Stimulated activated CD4-positive, alpha-beta T cell treated with anti-CD3 and anti-CD28 coated beads, Interleukin-12 subunit alpha, Interleukin-12 subunit beta, amount 100 ng/mL, for 24 hours (primary cell): ENCODE measurements at places on chromosomes 16 and 17.
A peak's percentile ranks its signal among the peaks of the same experiment; 100 is the strongest.

GRCh38 chr17:50550661-50551432, 3.9 kb downstream of the SPATA20 start:
- no peak for DNase-seq

DNA sequence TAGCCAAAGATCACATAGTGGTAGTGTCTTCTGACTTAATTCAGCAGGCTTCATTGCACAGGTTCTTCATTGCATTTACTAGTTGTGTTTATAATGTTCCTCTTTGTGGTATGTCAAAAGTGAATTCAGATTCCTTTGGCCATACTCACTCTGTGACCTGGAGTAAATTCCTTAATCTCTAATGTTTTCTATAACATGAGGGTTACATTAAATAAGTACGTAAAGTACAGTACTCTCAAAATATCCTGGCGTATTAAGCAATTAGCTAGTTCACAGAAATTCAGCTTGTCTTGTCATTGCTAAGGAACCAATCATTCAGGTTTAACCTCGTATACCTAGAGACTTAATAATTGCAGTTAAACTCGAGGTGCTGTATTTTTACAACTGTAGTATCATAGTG, 4.2 kb downstream of the RPS6KB1 start:
- DNase-seq = no peak

GRCh38 chr16:67284699-67285646, 5.6 kb downstream of the PLEKHG4 start:
- no peak for DNase-seq

DNA sequence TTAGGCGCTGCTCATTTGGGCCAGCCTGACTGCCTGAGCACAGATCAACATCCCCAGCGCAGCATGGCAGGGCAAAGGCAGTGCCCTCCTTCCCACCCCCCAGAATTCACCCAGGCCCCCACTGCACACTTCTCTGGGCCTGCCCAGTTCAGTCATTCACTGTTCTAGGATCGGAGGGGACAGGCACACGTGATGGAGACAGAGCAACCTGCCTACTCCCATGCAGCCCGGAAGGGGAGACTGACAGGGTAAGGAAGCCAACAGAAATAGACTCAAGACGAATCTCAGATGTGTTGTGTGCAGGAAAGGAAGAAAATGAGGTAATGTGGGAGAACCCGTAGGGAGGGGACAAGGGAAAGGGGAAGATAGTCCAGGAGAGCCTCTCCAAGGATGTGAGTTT, 59.2 kb upstream of the LYRM9 start:
- no peak for DNase-seq

DNA sequence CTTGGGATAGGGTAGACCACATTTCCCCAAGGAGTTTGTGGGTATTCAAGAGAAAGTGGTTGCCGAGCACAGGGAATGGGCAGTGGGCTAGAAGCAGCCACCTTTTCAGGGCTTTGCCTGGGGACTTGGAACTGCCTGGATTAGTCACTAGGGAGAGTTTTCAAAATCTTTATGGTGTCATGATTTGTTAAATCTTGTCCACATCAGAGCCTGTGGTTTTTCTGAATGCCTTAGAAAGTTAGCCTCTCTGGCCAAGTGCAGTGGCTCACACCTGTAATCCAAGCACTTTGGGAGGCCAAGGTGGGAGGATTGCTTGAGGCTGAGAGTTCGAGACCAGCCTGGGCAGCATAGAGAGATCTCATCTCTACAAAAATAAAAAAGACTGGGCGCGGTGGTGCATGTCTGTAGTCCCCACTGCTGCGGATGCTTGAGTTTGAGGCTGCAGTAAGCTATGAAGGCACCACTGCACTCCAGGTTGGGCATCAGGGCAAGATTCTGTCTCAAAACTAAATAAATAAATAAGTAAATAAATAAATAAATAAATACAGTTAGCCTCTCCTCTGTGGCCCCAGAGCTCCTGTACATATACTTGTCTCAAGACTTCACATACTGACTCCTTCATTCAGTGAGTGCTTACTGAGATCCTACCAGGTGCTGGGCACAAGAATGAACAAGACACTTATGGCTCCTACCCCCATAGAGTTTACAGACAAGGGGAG, 76.3 kb upstream of the HNF1B start:
- DNase-seq = no peak

- DNase-seq = no peak
Measured at GRCh38 chr17:80111702-80112470, 10.5 kb downstream of the GAA start.

GRCh38 chr17:7988750-7989178, 13.7 kb upstream of the GUCY2D start:
- DNase-seq = no peak

DNA sequence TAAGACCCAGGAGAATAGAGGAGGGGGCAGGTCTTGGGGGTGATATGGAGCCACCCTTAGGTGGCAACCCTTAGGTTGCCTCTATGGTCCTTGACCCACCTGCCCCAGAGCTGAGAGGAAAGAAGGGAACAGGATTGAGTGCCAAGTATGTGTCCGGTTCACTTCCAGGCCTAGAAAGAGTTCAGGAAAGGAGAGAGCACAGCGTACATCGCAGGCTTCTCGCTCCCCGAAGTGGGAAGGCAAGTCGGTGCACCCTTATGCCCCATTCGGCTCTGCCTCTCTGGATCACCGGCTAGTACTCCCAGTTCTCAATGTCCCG, 631 bp downstream of the SP6 start:
- DNase-seq = no peak

GRCh38 chr17:29005936-29006511, at the start of gene SEZ6:
Gene SEZ6, minus strand, starts transcription at chr17:29006033. Its CDS starts 164 bp downstream, at chr17:29005869.
- peak; percentile 28 for DNase-seq

- DNase-seq = no peak
Measured at GRCh38 chr17:60630352-60630751, 30.4 kb downstream of the PPM1D start.

GRCh38 chr17:50556803-50557202, 3.7 kb upstream of the CACNA1G start:
- no peak for DNase-seq

DNA sequence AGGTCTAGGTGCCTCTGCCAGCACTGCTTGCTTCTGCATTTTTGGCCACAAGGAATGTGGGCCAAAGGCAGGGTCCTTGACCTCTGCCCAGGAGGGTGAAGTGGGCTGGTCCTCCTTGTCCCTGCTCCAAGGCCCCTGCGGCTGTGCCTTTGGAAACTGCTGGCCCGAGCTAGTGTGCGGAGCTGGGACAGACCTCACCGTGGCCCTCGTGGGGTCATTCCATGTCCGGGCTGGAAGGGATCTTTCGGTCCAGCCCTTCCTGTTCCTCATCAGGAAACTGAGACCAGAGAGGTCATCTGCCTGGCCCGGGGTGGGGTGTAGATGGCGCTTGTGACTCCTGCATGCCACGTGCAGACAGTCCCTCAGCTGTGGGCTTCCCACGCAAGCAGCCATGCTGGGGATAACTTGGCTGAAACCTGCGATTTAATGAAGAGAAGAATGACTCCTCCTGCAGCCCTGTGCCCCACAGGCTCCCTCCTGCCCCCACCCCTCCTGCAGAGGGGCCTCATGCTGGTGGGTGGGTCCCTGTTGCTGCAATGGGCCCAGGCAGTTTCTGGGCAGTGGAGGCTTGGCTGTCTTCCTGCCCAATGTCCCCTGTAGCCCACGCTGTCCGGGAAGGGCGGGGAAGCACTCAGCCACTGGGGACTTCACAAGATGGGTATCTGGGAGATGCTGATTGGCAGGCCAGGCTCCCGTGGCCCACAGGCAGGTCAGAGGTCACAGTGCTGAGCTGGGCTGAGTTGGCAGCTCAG, 245.2 kb downstream of the SEC14L1 start:
- DNase-seq = no peak

DNA sequence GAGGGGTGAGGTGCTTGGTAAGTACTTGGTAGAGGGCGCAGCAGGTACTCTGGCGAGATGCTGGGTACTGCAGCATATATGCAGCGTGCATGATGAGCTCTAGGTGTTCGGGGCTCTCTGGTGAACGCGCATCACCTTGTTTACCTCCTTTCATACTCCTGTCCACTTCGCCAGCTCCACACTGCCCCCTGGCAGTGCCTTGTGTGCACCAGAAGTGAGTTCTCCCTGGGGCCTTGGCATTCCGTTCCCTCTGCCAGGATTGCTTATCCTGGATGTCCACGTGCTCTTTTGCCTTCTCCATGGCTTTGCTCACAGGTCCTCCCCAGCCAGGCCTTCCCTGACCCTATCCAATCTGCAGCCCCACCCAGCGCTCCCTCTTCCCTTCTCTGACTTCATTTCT, 154.2 kb downstream of the MRM1 start:
- no peak for DNase-seq

DNA sequence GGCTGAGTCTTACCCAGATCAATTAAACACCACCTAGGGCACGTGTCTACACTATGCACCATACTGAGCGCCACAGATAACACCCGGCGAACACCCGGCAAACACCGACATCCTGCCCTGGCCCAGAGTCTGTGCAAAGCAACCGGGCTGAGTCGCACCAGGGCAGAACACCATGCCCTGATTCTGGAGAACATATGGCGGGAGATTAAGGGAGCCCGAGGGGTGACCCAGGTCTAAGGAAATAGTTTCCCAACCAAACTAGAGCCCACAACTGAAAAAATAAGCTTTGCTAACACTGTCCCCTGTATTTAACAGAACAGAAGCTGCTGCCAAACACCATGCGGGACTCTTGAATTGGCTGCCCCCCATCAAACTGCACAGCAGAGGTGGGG, 22.1 kb downstream of the MYO18A start:
- no peak for DNase-seq

DNA sequence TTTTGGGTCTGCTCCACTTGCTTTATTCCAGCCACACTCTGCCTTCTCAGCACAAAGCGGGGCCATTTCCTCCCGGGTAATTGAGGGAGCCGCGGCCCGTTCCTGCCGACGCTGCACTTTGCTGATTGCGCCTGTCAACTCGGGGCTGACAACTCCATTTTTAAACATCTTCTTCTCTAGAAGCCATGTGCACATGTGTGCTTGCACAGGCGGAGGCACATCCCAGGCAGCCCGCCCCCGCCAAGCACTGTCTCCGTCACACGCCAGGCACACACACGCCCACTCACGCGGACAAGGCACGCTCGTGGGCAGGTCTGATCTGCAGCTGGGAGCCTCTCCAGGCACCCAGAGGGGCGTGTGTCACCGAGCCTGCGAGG, 63.2 kb downstream of the ENGASE start:
- no peak for DNase-seq

DNA sequence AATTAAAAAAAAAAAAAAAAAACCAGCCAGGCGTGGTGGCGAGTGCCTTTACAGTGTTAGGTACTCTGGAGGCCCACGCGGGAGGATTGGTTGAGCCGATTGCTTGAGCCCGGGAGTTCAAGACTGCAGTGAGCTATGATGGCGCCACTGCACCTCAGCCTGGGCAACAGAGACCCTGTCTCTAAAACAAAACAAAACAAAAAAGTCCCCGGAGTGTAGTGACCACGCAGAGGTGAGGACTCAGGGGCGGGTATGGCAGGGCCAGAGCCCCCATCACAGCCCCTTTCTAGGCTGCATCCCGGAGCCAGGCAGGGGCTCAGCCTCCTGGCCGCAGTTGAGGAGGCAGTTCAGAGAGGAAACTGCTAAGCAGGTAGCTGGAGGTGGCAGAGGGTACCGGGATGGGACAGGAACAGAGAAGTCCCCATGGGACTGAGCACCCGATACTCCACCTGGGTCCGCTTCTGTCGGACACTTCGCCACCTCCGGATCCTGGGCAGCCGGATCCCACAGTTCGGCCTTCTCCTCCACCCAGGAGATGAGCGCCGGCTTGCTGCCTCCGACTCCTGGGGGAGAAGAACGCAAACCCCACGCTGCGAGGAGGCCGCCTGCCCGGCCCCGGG, 800 bp downstream of the ZNF747 start:
- no peak for DNase-seq

GRCh38 chr17:50649042-50649908, 14.6 kb downstream of the ABCC3 start:
- DNase-seq = no peak

DNA sequence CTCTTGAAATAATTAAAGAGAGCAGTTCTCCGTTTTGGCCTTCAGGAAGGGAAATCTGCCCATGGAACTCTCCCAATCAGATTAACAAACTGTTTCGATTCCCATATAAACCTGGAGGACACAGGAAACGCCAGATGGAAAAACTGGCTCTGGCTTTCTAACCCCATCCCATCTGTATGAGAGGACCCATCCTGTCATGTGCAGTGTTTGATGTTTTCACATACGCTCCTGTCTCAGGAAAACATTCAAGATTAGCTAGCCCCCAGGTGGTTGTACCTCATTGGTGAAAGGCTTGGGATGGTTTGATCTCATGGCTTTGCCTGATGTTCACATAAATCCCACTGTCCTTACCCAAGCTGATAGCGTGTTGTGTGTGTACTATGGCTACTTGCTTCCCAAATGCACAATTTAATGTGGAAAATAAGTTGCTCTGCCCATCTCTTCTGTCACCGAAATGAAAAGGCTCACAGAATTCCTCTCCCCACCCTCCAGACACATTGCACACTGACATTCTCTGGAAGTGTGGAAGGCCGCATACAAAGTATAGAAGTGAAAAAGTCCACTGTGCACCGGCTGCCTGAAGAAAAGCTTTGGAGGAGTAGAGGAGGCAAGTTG, 18.2 kb upstream of the ERN1 start:
- no peak for DNase-seq

GRCh38 chr16:67546761-67547422, 15.4 kb upstream of the CTCF start:
- peak; percentile 65 for DNase-seq

- no peak for DNase-seq
Measured at GRCh38 chr17:8122422-8122923, 1.4 kb downstream of the HES7 start.

DNA sequence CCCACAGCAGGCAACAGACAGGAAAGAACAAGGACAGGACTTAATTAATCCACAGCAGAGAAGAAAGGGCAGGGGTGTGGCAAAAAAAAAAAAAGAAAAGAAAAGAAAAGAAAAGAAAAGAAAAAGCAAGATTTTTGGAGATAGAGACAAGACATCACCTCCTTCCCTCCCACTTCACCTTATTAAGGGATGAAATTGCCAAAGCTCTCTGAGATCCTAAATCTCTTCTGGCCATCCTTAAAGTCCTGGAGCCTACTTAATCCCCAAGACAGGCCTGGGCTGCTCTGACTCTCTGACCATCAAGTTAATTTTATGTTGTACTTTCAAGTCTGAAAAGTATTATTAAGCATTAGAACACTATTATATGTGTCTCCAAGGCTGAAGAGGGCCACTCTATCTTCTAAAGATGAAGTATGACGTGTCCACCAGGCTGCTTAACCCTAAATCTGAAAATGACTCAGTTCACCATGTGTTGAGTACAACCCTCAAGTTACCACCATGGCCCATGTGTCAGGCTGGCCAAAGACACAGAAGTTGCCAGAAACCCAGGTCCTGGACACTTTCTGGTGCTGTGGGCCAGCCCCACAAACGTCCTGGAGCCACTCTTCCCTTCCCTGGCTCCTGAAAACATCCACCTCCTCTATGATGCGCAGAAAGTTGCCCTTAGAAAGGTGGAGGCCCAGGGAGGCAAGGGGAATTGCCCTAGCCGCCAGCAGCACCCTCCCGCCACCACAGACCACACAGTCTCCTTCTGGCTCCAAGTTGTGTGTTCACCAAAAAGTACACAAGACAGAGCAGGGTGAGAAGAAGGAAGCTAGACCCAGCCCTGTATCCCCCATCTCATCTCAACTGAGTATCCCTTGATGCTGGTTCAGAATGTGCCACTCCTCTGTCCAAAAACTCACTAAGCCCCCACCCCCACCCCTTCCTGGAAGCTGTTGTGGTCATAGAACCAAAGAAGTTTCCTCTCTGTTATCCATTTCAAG, 2.7 kb downstream of the SOCS1 start:
- DNase-seq = peak; percentile 46
